Vein endothelial cell (primary cell): ENCODE measurements at places on chromosomes 11 and 22. TPM values are rescaled to one million over a fixed set of nuclear protein-coding genes. Genes with fewer than 3 reads are reported as not detected.

ESAM gene
- 114 and 190 TPM in 2 replicates for total RNA-seq

TESMIN gene
- total RNA-seq = 1.1 and 7.5 TPM in 2 replicates

KCNC1 gene
- not detected in 2 replicates for total RNA-seq

OR5P2 gene
- total RNA-seq = 0.33 TPM in 1 of 2 replicates, not detected in the other

OR51I1 gene
- total RNA-seq = not detected in 2 replicates

TSPAN32 gene
- not detected in 2 replicates for total RNA-seq

RAG1 gene
- 1.9 and 2.0 TPM in 2 replicates for total RNA-seq

GPR83 gene
- total RNA-seq = not detected in 2 replicates

CCDC87 gene
- 0.65 and 0.67 TPM in 2 replicates for total RNA-seq

KCNK4 gene
- 0.10 TPM in 1 of 2 replicates, not detected in the other for total RNA-seq

NOX4 gene
- 67.3 and 67.6 TPM in 2 replicates for total RNA-seq

MARK2 gene
- 23.2 and 25.9 TPM in 2 replicates for total RNA-seq

WBP2NL gene
- 0.98 TPM in 1 of 2 replicates, not detected in the other for total RNA-seq

KRTAP5-3 gene
- total RNA-seq = not detected in 2 replicates

MACROD1 gene
- 17.0 and 37.6 TPM in 2 replicates for total RNA-seq

RAB3IL1 gene
- total RNA-seq = 1.9 and 2.0 TPM in 2 replicates

OR10G4 gene
- 0.33 TPM in 1 of 2 replicates, not detected in the other for total RNA-seq

PIH1D2 gene
- total RNA-seq = 1.7 and 2.6 TPM in 2 replicates

BIRC3 gene
- 2.3 and 4.3 TPM in 2 replicates for total RNA-seq

CARD18 gene
- total RNA-seq = not detected in 2 replicates
